ENCODE measurements at places on chromosomes 12 and 14. TPM values are rescaled to one million over a fixed set of nuclear protein-coding genes. Genes with fewer than 3 reads are reported as not detected.

The GALNT9 gene
- 0.71 TPM for total RNA-seq

DNA sequence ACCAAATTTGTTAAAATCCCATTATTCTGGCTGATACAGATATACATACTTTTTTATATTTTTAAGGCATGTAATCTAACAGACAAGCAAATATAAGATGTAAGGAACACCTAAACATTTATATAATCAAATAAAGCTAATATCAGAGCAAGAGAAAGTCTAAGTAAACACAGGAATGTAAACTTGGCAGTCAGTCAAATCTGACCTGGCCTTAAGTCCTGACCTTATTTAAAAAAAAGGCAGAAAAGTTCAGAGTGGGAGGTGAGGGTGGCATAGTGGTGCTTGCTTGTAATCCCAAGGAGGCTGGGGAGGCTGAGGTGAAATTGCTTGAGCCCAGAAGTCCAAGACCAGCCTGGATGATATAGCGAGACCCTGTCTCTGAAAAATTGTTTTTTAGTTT is 152.6 kb downstream of the DERA start:
- H3K36me3 ChIP-seq: no peaks in the 10 kb centered on the region
- H3K27ac ChIP-seq: no peak overlapping the region
- no peaks in the 10 kb centered on the region for H3K27me3 ChIP-seq

DNA sequence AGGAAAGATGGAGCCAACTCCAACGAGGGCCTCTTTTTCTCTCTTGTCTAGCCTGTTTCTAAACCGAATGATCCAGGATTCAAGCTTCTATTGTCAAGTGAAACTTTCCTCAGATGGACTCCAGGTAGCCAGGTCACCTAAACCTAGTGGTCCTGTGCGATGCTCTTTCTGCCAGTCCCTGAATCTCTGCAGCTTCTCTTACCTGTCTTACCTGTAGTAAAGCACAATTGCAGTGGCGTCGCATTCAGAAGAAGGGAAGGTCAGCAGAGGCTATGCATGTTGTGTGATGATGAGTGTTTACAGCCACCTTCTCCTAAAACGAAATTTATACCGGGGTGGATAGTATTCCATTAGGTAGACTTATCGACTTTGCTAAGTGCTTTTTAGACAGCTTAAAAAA is 47.4 kb upstream of the TRAF3 start:
- no peak overlapping the region for H3K4me3 ChIP-seq
- no peaks in the 10 kb centered on the region for H3K4me1 ChIP-seq
- H3K27me3 ChIP-seq: no peaks in the 10 kb centered on the region
- peaks cover 1% of the 10 kb centered on the region for H3K36me3 ChIP-seq
- no peak overlapping the region for H3K27ac ChIP-seq

- peaks cover 12% of the 10 kb centered on the region for H3K27me3 ChIP-seq
- no peaks in the 10 kb centered on the region for H3K36me3 ChIP-seq
- H3K4me3 ChIP-seq: no peak overlapping the region
- H3K27ac ChIP-seq: no peak overlapping the region
- H3K4me1 ChIP-seq: no peaks in the 10 kb centered on the region
- DNase-seq: no peak
These were observed 1.6 kb downstream of the TMEM179 start for GRCh38 chr14:104602933-104603325.

DNA sequence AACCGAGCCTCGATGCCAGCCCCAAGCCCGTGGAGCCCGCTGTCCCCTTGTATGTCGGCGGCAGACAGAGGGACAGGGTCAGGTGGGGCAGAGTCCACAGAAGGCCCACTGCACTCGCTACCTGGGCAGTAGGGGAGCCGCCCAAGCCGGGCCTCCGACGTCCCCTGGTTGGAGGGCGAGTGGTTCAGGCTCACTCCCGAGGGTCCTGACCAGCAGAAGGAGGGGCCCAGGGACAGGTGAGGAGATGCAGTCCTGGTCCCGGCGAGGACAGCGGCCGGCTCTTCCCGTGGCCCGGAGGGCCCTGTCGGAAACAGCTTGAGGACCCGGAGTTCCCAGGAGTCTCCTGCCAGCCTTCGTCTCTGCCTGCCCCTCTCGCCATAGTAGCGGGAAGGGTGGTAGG is 216.7 kb upstream of the SFSWAP start:
- no peaks in the 10 kb centered on the region for H3K27me3 ChIP-seq
- H3K27ac ChIP-seq: no peak overlapping the region
- no peaks in the 10 kb centered on the region for H3K36me3 ChIP-seq

- H3K4me3 ChIP-seq: no peak overlapping the region
- H3K27ac ChIP-seq: no peak overlapping the region
- H3K27me3 ChIP-seq: no peaks in the 10 kb centered on the region
- peaks cover 5% of the 10 kb centered on the region for H3K4me1 ChIP-seq
- DNase-seq: no peak
These were observed 4.7 kb upstream of the TTC7B start for GRCh38 chr14:90820958-90821357.

DNA sequence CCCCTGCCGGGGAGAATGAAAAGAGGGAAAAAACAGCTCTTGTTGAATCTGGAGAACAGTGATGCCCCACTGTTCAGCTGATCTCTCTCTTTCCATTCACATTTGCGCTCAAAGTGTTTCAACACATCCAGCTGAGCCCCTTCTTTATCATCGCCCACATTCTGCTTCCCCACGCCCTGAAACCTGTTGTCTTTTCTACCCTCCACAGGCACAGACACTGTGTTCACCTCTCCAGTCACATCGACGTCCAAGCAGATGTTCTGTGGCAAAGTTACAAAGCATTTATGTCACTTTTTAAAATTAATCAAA is 338.7 kb downstream of the EGLN3 start:
- H3K4me3 ChIP-seq: no peak overlapping the region
- no peaks in the 10 kb centered on the region for H3K27me3 ChIP-seq
- H3K36me3 ChIP-seq: no peaks in the 10 kb centered on the region
- no peak for DNase-seq
- no peaks in the 10 kb centered on the region for H3K4me1 ChIP-seq
- no peak overlapping the region for H3K27ac ChIP-seq

DNA sequence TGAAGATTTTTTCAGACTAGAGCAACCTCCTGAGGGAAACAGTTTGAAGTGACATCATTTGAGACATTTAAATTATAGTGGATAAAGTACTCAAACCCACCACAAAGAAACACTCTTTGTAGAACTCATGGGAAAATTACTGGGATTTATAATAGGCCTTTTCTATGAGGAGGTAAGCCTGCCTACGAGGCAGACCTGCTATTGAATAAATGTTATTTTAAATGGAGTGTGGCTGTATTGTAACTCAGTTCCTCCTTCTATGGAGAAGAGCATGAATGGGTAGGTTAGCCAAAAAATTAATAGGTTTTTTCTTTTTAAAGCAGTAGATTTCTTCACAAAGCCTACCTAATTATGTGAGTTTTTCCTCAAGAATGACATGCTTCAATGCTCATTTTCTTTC is 63.7 kb upstream of the PLEKHA5 start:
- no peak overlapping the region for H3K27ac ChIP-seq
- no peaks in the 10 kb centered on the region for H3K4me1 ChIP-seq
- no peak overlapping the region for H3K4me3 ChIP-seq
- no peaks in the 10 kb centered on the region for H3K36me3 ChIP-seq
- DNase-seq: no peak

DNA sequence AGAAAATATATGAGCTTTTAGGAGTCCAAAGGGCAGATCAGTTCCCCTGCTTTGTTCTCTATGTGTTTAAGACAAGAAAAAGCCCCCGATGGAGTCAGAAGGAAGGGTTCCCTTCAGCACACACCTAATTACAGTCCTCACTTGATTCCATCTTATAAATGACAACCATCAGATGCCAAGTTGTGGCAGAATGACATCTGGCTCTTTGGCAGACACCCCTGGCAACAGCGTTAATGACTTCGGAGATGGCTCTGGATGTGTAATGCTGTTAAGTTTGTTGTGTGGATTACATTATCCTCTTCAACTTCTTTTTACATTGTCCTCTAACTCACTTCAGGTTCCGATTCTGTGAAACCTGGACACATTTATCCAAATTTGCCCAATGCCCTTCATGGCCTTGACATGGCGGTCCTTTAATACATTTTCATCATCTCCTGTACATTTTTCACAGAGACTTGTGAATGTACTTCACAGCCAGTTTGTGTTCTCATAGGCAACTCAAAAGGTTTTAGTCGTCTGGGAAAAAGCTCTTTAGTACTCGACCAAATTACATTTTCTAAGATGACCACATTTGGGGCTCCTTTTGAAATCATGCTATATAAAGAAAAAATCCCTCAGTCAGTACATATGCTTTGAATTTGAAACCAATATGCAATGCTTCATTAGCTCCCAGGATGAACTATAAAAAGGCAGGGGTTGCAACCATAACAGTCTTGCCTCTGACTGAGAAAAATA is 667.8 kb downstream of the NOVA1 start:
- H3K36me3 ChIP-seq: no peaks in the 10 kb centered on the region
- H3K27me3 ChIP-seq: no peaks in the 10 kb centered on the region
- no peak overlapping the region for H3K4me3 ChIP-seq
- no peak for DNase-seq
- H3K4me1 ChIP-seq: no peaks in the 10 kb centered on the region
- H3K27ac ChIP-seq: no peak overlapping the region

DNA sequence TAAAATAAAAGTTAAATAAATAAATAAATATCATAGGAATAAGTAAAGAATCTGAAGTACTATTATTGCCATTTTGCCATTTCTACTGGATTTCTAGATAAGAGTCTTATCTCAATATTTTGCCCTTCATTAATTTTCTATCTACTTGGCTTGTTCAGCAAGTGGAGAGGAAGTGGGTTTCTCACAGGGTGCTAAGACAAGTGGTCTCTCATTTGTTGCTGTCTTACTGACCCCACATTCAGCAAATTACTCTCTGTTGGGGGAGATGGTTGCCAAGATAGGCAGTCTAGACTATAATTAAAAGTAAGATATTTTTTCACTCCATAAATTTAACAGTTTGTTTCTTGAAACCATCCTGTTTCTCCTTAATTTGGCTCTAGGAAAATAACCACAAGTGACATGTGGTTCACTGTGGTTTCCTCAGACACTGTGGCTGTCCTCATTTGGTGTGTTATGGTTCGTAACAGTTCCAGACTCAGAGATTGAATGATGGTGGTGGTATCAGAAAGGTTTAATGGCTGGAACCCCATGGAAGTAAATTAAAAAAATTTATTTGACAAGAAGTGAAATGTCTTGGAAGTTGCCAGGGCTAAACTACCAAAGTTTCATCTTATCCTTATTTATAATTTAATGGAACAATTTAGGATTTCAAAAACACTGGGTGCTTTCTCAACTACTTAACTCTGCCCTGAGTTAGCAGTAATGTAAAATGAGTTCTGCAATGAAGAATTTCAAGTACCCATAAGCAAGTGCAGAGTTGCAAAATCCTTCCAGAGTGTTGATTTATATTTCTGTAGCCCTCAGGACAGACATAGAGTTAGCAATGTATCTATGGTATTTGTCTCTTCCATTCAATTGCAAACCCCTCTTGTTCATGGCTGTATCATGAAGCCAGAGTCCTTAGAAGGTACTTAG is 214.8 kb downstream of the MSRB3 start:
- H3K27me3 ChIP-seq: no peaks in the 10 kb centered on the region
- no peak overlapping the region for H3K4me3 ChIP-seq
- no peaks in the 10 kb centered on the region for H3K36me3 ChIP-seq
- H3K27ac ChIP-seq: no peak overlapping the region

- H3K4me3 ChIP-seq: no peak overlapping the region
- no peaks in the 10 kb centered on the region for H3K36me3 ChIP-seq
- no peak overlapping the region for H3K27ac ChIP-seq
- no peaks in the 10 kb centered on the region for H3K4me1 ChIP-seq
- H3K27me3 ChIP-seq: no peaks in the 10 kb centered on the region
- DNase-seq: no peak
These were observed 101.5 kb upstream of the LHX5 start for GRCh38 chr12:113573148-113573547.

Data from B cell (primary cell).